ENCODE measurements at places on chromosomes 1 and 21.
A peak's percentile ranks its signal among the peaks of the same experiment; 100 is the strongest.

- DNase-seq: no peak
These were observed 64.7 kb upstream of the HIVEP3 start for GRCh38 chr1:41983451-41983850.

- no peak for DNase-seq
These were observed 801 bp downstream of the TRAF5 start for GRCh38 chr1:211327346-211327921.

DNA sequence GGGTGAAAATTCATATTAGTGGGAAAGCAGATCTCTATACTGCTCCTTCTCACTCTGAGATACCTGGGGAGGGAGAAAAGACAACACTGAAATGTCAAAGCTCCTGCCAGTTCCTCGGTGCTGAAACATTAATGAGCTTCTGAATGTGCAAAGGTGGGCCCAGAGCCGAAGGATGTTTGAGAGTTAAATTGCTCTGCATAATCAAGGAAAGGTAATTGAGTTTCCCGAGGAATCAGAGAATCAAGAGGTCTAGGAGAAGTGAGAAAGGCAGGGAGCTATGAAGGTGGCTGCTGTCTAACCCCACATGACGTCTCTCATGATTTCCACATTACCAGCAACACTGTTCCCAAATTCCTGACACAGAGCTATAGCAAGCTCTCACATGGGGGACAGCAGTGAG lies 346.7 kb downstream of the SMYD3 start:
- DNase-seq: peak; percentile 78

DNA sequence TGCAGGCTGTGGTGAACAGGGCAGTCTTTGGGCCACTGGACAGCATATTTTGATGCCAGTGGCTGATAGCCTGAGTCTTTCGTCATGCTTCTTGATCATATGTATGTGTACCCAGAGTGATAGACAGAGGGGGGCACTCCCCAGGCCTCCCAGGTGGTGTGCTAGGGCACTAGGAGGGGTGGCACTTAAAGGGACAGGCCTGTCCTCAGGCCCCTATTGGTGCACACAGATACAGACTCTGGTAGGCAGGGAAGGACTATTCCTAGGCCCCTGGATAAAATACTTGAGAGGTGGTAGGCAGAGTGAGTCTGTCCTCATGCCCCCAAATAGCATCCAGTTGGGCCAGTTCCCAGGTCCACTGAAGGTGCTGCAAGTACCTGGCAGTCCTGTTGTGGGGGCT lies 76.6 kb upstream of the SAMD13 start:
- no peak for DNase-seq

DNA sequence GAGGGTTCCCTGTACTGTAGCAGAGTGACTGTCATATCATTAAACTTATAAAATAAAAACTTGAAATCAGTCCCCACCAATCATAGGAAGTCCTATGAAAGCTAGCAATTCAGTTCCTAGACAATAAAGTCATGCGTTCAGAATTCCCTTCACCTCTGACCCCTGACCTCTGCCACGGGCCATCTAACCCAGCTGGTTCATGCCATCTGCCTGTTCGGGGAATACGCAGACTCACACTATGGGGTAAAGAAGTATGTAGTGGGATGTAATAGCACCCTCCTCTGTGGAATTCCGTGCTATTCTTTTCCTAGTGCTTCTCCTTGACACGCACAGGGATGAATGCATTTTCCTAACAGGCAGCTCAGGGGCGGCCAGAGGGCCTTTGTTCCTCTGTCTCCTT lies 2.1 kb downstream of the GSTM4 start:
- peak; percentile 60 for DNase-seq

- no peak for DNase-seq
These were observed 8.6 kb downstream of the GLIS1 start for GRCh38 chr1:53730224-53730865.
